Progenitor cell of endocrine pancreas (in vitro differentiated cells): ENCODE measurements at places on chromosomes 2 and 18.

- DNase-seq, result no peak
Observed at GRCh38 chr2:143708682-143709081, 579.5 kb downstream of the ARHGAP15 start.

- no peak for DNase-seq
Observed at GRCh38 chr2:119694845-119695521, 16.0 kb downstream of the TMEM177 start.

DNA sequence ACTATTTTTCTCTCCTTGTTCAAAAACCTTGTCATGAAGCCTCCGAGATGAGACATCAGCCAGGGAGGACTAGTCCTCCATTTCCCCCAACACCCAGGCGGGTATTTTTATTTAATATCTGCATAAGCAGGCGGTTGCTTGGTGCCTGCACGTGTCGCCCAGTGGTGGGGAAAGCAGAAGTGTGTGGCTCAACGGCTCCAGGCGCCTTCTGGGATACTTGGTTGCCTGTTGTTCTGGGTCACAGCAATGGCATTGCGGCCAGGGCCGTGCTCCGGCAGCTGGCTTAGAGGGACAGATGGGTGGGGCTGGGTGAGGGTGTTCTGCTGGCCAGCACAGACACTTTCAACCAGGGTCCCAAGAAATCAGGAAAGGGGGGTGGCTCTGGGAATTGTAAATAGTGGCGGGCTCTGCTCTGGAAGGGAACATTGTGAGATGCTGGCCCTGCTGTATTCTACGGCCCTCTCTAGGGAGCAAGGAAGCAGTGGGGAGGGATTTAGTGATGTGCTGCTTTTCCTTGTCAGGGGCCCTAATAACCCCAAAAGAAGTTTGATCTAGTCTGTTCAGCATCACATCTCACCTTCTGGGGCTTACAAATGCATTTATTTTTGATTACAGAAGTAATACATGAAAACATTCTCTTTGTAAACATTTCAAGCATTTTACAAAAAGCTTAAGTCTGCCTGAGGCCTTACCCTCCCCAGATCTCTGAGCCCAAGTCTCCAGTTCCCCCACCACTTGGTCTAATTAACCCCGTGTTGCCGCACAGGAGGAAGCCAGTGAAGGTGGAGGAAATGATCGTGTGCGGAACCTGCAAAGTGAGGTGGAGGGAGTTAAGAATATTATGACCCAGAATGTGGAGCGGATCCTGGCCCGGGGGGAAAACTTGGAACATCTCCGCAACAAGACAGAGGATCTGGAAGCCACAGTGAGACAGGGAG lies 1.1 kb downstream of the VAMP8 start:
- DNase-seq, result no peak

DNA sequence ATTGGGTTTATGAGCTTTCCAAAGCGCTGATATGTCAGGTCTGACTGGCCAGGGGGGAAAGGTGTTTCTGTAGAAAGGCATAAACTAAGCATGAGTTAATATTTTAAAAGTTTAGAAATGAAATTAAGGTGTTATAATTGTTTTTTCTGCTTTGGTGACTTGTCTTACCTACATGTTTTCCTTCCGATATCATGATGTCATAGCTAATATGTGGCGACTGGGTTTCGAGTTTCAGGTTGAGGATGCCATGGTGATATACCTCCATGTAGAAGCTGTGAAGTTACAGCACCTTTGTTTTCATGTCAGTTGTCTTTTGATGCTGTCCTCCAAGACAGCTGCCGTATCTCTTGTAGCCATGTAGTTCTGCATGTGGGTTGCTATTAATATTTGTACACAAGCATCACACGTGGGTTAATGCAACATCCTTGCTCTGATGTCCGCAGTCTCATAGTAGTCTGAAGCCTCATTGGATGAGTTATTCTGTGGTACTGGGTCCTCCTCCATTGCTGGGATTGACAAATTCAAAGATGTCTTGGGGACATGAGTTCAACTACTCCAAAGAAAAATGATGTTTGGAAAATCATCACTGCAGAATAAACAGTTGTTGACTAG lies 230.6 kb downstream of the PRKCE start:
- DNase-seq, result no peak

GRCh38 chr2:119137502-119137901 lies 21.0 kb downstream of the C1QL2 start:
- no peak for DNase-seq

GRCh38 chr2:112310906-112311305 lies 35.5 kb downstream of the ZC3H6 start:
- no peak for DNase-seq

DNA sequence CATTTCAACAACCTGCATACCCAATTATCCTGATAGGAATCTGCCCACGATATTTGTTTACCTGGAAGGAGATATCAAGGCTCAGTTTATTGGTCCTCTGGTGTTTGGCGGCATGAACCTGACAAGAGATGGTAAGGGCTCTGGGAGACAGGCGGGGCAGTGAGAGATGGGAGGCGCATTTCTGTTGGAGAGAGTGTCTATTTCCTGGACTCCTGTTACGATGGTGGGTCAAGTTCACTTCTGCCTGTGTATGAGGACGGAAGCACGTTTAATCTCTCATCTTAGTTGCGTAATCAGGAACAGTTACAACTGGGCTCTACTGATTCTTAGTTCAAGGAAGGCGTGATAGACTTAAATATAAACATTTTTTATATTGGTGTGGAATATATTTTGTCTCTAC lies 8.9 kb downstream of the PDCL3 start:
- no peak for DNase-seq

GRCh38 chr2:172697296-172697695 lies 38.3 kb upstream of the RAPGEF4 start:
- no peak for DNase-seq

DNA sequence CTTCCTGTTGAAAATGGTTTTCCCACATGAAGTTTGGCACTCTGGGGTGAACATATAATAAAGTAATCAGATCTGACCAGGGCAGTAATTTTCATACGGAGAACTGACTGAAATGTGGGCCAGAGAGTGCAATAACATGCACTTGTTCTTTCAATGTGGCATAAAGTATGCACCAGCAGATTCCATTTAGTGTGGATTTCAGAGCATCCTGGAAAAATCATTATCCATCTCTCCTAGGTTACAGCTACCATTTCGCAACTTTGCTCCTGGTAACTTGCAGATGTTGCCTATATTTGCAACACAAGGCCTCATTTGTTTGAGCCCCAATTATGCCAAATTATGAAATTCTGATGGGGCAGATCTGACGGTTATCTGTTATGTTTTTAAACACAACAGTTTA lies 55.4 kb downstream of the COLEC12 start:
- DNase-seq, result no peak

DNA sequence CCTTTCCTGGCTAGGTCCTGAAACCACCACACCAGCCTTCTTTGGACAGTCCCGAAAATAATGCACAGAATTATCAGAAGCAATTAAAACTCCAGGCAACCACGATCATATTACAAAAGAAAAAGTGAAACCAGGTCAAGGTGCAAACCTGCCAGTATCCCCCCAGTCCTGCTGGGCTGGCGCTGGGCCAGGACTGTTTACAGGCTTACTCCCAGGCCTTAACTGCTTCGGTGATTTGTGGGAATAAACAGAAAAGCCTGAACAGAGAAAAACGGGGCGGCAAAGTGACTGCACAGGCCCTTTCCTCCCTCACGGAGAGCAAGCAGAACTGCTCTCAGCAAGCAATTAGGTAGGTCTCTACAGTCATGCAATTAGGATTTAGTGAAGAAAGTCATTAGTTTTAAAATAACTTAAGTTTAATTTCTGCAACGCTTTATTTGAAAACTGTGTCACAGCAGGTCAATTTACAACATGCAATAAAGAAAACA lies 1.3 kb downstream of the HDAC4 start:
- DNase-seq, result no peak

- DNase-seq, result no peak
Observed at GRCh38 chr2:145691659-145692058, 1171.7 kb upstream of the ZEB2 start.

DNA sequence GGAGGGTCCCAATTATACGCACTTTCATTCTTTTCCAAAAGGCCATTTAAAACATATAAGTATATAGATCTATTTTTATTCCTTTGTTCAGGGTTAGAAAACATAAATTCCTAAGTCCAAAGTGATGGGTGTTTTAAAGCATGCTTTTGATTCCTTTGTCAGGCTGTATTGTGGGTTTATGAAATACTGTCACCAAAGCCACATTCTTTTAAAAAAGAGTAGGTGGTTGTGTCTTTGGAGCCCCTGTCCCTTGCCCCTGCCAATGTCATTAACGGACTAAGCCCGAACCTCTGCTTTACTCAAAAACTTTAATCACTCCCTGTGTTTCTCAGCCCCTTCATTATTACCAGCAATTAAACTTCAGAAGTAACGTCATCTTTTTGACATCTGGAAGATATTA lies 104.9 kb upstream of the APCDD1 start:
- DNase-seq, result no peak

DNA sequence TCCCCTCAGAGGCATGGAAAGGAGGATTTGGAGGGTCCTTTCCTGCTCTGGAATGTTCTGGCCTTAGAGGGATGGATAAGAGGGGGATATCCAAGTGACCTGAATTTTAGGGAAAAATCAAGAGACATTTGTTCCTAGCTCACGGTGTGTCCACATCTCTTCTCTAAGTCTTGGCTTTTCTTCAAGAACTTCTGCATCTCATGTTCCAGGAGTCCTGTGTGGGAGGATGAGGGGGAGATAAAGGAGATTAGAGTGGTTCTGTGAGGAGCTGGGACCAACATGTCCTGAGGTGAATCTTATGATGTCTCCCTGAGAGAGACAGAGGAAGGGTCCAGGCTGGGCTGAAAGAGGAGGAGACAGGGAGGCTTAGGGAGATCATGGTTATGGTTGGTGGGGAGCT lies 11.7 kb downstream of the EMX1 start:
- no peak for DNase-seq

DNA sequence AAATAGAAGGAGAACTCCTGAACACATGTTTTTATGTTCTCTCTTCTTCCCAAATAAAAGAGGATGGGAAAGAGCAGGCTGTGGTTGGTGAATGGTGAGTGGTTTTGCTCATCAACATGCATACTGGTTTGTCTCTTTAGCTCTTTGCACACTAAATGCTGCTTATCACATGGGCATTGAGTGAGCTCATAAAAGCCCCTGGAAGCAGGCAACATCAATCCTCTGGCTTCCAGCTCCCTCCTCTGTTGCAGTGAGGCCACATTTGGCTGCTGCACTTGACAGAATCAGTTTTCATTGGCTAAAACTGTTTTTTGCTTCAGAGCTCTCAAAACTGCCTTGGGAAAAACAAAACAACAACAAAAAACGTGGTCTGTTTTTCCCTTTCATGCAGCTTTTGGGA lies 1308.2 kb upstream of the NRXN1 start:
- DNase-seq, result no peak

- no peak for DNase-seq
Observed at GRCh38 chr2:135688978-135689377, 52.7 kb upstream of the UBXN4 start.

GRCh38 chr2:85247610-85248009 lies 80.2 kb downstream of the TGOLN2 start:
- no peak for DNase-seq

DNA sequence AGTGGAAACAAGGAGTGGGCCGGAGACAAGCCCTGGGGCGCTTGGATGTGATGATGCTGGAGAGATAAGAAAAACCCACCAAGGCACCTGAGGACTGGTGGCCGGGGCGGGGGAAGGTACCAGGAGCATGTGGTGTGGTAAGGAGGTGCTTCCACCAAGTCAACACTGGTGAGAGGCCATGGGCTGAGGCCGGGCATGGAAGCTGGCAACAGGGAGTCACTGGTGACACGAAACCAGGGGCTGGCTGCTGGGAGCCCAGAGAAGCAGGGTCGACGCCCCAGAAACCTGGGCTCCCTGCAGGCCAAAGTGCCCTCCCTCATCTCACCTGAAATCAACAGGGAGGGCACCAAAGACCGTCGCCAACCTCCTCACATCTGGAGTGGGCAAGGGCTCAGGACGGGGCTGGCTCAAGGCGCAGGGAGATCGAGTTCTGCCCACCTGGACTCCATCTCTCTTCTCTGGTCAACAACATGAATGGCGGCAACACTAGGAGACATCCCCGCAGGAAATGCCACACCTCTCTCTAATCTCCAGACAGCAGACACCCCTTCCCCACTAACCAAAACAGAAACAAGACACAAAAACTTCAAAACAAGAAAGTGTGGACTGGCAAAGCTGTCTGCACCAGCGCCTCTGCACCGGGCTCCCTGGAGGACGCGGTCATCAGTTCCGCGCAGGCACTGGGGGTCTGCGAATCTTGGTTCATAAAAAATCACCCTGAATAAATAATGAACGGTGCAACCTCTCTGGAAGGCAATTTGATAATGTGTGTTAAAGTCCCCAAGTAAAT lies 185.5 kb downstream of the HDAC4 start:
- no peak for DNase-seq

DNA sequence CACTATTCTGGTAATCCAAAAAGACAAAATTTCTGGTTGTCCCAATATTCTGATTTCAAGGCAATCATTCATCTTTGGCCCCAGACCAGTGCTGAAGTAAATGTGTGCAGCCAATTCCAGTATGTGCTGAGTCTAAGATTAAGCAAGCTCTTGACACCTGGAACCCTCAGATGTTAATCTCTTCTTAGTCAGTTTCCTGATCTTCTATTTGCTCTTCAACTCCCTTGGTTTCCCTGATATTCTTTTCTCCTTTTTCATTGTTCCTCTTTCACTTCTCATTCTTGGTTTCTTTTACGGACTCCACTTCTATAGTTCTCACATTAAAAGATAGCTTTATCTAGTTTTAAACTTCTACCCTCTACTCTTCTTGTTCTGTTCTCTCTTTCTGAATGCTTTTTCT lies 445.7 kb upstream of the FANCL start:
- DNase-seq, result no peak

DNA sequence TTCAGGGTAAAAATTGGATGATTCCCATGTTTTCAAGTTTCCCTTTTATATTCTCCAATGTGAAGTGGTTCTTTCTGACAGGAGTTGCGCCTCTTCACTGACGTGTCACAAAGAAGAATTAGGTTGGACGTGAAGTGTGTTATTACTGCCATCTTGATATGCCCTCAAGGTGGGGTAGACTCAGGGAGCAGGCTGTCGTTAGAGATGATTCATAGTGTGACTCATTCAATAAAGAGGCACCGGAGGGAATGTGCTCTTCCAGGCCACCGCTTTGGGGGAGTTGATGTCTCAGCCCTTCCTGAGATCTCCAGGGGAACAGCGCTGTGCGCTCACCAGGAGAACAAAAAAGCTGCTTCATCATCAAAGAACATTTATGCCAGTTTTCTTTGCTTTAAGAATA lies 3.6 kb upstream of the DGKD start:
- DNase-seq, result no peak

GRCh38 chr2:71962350-71962749 lies 185.3 kb downstream of the CYP26B1 start:
- DNase-seq, result no peak
